SHP77 treated with DMSO at 0.1 percent for 48 hours (cell line): ENCODE measurements at places on chromosomes 12 and 14.

DNA sequence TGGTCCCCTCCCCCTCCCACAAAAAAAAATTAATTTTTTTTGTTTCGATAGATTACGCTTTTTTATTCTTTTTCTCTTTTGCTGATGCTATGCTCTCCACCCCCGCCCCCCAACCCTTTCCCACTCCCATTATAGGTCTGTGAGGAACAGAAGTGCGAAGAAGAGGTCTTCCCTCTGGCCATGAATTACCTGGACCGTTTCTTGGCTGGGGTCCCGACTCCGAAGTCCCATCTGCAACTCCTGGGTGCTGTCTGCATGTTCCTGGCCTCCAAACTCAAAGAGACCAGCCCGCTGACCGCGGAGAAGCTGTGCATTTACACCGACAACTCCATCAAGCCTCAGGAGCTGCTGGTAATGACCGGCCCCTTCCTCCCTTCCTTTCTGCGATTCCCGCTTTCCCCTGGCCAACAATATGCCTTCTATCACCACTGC lies 2.3 kb downstream of the CCND2 start:
- DNase-seq, result no peak

DNA sequence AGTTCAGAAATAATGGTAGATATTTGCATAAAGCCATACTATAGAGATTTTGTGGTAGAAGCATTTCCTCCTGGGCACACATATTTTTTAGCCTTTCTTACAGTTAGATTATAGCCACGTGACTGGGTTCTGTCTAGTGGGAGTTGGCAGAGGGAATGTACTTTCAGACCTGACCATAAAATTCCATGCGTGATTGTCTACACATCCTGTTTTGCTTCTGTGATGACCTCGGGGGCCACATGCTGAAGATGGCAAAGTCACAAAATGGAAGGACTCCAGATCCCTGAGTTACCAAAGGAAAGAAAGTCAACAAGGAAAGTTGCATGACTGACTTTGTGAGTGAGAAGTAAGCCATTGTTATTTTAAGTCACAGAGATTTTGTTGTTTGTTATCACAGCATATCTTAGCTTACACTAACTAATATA lies 14.6 kb upstream of the MIA2 start:
- no peak for DNase-seq

DNA sequence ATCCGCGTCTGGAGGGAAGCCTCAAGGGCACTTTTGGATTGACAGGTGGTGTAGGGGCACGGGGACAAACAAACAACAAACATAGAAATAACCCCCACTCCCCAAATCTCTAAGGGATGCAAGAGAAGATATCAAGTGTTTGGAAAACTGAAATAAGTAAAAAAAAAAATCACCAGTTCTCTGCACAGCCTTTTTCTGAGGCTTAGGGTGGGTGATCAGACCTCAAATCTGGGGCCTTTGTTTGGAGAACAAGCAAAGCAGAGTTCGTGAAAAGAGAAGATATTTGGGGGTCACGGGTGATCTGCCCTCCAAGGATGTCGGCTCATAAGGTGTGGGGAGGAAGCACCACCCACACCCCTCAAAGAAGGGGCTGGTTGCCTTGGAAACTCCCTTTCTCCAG lies 10.7 kb downstream of the TBX5 start:
- no peak for DNase-seq

DNA sequence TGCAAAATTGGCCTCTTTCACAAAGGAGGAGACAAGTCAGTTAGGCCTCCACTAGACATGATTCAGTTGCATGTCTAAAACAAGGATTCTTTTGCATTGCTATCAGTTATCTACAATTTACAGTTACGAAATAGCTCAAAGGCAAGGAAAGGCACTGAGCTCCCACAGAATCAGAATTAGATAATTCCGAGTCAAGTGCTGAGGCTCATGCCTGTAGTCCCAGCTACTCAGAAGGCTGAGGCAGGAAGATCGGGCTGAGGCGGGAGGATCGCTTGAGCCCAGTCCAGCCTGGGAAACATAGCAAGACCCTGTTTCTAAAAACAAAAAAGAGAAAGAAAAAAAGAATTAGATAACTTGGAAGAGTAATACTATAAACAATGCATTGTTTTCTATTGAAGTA lies 12.3 kb upstream of the RTRAF start:
- DNase-seq, result no peak

DNA sequence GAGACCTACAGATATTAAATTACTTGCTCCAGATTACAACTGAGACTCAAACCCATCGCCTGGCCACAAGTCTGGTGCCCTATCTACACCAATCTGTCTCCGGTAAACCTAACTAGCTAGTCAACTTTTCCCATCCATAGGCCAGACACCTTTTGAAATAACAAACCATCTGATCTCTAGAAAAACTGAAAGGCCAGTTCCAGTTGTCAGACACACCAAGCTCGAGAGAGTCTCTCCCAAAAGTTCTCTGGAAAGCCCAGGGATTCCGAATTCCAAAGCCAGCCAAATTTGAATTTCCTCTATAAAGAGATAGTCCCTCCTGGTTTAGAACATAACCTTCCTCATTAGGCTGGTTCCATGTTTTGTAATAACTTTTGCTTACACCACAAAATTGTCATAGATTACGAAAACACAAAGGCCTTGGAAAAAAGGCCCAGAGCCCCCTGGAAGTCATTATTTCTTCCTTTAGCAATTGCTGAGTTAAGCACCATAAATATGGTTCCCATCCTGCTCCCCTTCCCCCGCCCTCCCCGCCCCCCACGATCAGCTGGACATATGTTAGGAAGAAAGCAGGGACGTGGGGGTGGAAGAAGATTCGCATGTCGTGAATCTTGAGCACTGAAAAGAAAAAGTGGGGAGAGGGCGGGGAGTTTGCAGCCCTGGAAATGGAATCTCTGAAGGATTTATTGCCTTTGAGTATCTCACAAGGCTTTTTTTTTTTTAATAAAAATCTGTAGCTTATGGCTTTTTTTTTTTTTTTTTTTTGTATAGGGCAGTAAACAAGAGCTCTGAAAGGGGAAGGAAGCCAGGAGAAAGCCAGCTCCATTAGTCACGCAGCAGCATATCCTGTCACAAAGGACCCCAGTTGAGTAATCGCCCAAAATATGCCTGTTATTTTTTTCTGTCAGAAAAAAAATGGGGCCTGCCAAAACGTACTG lies 110.4 kb downstream of the ZFP36L1 start:
- no peak for DNase-seq

DNA sequence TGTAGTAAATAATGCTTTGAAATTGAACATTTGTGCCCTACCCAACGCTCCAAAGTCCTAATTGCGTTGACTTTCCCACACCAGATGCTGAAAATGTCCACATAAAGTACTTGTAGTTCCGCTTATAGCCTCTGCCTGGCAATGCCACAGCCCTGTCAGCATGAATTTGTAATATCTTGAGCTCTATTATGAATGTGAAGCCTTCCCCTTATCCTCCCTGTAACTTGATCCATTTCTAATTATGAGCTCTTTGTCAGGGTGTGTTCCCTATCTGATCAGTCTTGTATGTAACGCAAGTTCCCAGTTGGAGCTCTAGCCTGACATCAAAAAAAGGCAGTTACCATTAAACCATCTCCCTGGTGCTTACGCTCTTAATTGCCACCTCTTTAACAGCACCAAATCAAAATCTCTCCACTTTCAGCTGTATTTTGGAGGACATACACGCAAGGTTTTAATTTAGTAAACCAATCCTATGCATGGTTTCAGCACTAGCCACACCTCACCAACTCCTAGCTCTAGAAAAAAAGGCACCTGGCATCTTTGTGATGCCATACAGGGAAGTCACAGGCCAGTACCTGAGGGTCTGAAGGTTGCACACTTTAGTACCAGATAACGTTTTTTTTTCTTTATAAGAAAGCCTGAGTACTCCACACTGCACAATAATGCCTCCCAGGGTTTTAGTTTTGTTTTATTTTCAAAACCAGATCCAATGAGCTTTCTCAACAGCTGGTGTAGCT lies 69.3 kb downstream of the EEA1 start:
- DNase-seq, result no peak

DNA sequence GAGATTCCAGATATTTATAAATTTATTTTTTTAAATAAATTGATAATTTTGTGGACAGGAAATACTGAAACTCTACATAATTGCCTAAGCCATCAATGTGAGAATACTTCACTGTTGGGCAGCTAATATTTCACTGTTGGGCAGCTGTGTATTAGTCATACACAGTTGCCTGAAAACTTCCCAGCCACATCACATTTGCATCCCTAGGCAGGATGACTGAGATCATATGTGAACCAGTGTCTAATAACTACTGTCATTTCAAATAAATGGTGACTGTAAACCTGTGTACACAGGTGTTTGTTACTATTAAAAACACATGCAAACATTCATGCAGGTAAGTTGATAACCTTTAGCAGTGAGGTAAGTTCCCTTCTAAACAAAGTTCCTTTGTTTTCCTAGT lies 43.9 kb downstream of the TMTC3 start:
- DNase-seq, result no peak

GRCh38 chr12:45431126-45431525 lies 215.2 kb downstream of the ANO6 start:
- no peak for DNase-seq

GRCh38 chr12:114684870-114685273 lies 897 bp upstream of the TBX3 start:
- DNase-seq, result no peak

DNA sequence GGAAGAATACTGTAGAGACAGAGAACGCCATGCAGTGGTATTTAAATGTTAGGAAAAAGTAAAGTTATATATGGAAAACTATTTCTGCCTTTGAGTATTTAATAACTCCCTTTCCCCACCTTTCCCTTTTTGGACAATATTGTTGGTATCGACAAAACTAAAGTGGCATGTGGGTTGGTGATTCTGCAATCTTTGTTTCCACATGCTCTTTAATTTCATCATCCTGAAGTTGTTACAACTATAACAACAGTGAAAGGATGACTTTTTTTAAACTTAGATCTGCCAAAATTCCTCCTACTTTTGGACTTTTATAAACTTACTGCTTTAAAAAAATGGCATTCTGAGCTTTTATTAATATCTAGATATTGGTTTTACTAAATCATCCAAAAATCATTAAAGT lies 25.3 kb downstream of the TTC8 start:
- no peak for DNase-seq

GRCh38 chr14:54152351-54152750 lies 195.7 kb upstream of the BMP4 start:
- no peak for DNase-seq

DNA sequence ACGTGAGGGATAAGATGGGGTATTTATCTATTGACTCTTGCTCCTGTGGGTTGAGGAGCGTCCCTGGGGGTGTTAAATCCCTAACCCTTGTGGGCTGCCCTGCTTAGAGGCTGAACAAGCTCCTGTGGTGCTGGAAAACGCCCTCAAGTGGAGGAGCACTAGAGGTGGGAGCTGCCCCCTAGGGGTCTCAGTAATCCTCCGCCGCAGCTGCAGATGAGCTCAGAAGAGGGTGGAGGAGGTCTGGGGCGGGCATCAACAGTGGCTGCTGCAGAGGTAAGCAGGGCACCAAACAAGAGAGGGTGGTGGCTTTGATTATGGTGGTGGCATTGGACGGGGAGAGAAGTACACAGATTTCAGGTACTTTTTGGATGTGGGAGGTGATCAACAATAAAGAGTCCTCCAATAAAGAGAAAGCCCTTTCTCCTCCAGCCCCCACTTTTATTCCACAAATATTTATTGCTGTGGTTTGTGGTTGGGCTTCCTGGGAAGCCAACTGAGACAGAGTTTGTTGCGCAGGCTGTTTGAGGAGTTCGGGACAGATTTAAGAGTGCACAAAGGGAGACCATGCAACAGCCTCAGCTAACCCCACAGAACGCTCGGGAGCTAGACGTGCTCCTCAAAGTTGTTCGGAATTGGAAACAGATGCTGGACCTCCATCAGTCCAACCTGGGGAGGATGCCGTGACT lies 179.9 kb downstream of the ADCK1 start:
- no peak for DNase-seq

DNA sequence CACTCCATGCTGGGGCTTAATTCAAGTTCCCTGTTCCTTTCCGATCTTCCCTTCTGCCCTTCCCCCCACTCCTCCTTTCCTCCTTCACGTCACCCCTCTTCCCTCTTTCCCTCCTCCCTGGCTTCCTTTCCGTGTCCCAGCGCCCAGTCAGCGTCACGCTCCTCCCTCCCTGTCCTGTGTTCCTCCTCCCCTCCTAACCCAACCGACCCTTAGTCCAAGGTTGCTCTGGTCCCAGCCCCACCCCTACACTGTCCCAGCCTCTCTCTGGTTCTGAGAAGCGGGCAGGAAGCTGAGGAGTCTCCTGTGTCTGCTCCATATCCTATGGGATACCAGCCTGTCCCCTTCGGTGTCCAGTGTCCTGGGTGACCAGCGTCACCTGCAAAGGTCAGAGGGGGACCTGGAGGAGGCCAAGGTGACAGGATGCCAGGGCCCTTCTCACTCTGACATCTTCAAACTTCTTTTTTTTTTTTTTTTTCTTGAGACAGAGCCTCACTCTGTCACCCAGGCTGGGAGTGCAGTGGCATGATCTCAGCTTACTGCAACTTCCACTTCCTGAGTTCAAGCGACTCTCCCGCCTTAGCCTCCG lies 56.2 kb upstream of the TSPAN9 start:
- no peak for DNase-seq

DNA sequence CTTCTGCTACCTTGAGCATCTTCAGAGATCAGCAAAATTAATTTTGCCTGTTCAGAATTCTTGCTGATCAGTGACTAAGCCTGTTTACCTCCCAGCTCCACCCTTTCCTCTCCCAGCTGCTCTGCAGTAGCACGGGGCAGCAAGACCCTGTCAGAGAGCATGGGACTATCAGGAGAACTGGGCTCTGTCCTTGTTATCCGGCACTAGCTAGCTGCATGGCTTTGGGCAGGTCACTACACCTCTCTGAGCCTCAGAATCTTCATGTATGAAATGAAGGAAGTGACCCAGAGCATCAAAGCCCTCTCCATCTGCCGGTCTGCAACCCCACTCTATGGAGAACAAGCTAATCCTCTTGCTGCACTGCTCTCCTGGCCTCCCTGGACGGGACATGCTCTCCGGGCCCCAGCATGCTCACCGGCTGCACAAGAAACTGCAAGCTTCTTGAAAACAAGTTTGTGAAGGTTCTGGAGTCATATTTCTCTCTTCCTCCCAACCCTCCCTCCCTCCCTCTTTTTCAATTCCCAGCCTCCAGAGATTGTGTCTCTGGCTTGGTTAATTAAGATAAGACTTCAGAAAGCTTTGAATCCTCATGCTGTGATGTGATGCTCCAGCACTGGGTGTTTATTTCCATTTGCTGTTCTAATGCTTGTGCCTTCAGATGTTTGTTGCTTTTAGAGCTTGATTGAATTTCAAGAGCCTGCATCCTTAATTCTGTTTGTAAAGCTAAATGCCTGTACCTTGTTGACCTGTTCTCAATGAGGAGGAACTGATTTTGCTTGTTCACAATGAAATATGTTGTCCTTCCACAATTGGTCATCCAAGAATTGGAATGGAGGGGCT lies 101.1 kb downstream of the CRACR2A start:
- DNase-seq, result no peak
